Ureter (tissue), 1 donor: ENCODE measurements at places on chromosomes 16 and 17. TPM values are rescaled to one million over a fixed set of nuclear protein-coding genes. Genes with fewer than 3 reads are reported as not detected.

DNA sequence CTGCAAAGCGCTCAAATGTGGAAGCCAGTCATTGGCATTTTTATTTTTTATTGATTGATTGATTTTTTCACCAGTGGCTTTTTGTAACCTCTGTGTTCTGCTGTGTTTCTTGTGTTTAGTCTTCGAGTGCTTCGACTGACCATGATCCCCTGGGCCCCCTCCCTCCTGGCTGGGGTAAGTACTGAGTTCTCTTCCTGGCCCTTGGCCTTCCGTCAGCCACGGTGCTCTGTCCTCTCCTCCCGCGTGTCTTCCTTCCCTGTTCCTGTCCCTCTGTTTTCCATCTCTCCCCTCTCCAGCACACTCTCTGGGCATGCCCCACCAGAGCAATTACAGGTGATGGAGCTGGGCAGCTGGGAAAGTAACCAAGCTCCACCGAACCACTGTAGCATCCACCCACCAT, 25.8 kb upstream of the CLEC18A start:
- DNase-seq = no peak

- DNase-seq = no peak
Observed at GRCh38 chr17:7971651-7972050, 30.8 kb upstream of the GUCY2D start.

DNA sequence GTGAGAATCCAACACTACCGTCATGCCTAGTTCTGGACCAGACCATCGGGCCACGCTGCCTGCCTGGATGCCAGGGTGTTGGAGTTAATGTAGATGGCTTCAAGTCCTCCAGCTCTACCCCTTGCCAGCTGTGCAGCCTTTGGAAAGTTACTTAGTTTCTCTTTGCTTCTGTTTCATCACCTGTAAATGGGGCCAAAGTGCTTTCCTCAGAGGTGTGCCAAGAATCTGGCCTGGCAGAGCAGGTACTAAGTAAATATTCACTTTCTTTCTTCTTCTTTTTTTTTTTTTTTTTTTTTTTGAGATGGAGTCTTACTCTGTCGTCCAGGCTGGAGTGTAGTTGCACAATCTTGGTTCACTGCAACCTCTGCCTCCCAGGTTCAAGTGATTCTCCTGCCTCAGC, 159.5 kb upstream of the RPL38 start:
- no peak for DNase-seq

DNA sequence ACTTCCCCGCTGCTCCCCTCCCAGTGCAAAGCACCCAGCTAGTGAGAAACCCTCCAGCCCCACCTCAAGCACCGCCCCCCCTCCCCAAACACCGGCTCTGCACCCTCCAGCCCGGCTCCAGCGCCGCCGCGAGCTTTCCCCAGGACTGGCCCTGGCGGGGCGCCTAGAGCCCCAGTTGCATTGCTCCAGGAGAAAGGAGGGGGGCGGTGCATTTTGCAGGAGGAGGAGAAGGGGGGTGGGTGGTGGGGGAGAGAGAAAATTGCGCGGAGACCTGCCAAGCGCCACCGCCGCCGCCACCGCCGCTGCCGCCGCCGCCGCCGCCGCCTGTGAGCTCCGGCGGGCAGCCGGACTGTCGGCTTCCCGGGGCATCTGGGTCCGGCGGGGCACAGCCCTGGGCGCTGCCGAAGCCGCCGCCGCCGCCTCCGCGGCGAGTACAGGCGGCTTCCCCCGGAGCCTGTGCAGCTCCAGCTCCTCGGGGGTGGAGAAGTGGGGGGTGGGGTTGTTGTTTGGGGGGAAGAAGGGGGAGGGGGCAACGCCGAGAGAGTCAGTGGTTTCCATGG, 333 bp upstream of the NOG start:
- DNase-seq = peak; percentile 59

- DNase-seq = no peak
Observed at GRCh38 chr17:48722915-48723422, at the start of gene PRAC2. Gene PRAC2 (plus strand): TSS chr17:48723185. CDS start chr17:48724411, 1,226 bp downstream.

DNA sequence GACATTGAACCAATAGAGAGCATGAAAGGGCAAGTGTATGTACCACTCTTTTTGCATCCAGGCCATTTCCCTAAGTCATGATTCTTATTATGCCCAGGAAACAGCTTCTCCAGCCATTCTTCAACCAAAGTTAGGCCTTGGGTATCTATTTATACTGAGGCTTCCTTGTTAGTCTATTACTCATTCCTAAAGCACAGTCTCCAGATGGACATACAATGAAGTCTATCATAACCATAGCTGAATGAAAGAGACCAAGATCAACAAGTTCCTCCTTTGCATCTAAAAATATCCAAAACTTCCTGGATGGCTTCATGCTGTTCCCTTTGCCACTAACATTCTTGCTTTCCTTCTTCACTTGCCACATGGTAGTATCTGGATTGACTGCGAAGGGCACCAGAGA, 265.9 kb downstream of the CDH8 start:
- DNase-seq = no peak

The NTN1 gene
- 14.4 TPM for total RNA-seq

The NFATC3 gene
- total RNA-seq = 44.0 TPM

The TNP2 gene
- total RNA-seq = not detected
